KG1 (cell line): ENCODE measurements at places on chromosomes 6 and 20.

GRCh38 chr20:41655962-41656618, 37.9 kb upstream of the CHD6 start:
- no peak for DNase-seq

DNA sequence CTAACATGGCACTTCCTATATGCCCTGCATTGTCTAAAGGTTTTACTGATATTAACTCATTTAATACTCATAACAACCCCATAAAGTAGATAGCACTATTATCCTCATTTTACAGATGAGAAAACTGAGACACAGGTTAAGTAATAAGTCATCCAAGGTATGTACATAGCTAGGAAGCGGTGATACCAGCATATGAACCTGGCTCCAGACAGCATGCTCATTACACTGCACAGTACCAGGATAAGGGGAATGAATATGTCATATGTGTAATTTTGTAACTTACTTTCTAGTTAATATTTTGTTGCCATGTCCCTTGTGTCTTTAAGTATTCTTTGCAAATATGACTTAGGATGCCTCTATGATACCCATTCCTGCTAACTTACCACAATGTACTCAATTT, 53.2 kb upstream of the PBOV1 start:
- no peak for DNase-seq

DNA sequence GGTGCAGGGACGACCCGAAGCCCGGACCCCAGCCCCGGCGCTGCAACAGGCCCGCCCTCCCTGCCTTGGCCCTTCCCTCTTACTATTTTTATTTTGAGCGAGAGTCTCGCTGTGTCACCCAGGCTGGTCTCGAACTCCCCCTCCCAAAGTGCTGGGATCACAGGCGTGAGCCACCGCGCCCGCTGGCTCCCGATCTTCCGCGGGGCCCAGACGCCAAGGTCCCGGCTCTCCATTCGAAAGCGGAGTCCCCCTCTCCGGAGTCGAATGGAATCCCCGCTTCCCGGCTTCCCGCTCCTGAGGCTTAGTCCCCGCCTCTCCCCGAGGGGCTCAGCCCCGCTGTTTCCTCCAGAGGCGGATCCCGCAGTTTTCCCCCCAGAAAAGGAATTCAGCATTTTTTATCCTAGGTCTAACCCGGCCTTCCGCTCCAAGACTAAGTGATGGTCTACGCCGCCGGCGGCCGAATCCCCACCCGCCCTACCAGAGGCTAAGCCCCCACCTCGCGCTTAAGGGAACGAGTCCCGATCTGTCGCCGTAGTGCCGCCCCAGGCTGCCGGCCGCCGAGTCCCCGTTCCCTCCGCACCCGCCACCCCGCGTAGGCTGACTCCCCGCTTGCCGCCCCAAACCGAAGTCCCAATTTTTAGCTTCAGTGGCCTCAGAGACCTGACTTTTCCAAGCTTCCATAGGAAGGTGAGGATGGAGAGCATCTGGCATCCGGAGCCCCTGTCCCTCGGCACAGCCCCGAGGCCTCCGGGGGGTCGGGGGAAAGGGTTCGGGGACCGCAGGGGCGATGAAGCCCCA, 11.5 kb upstream of the TMC2 start:
- no peak for DNase-seq

- DNase-seq: peak; percentile 8
These were observed 129.4 kb downstream of the IBTK start for GRCh38 chr6:82118150-82118562.

- no peak for DNase-seq
These were observed 159.0 kb downstream of the TRMT11 start for GRCh38 chr6:126145351-126145750.

DNA sequence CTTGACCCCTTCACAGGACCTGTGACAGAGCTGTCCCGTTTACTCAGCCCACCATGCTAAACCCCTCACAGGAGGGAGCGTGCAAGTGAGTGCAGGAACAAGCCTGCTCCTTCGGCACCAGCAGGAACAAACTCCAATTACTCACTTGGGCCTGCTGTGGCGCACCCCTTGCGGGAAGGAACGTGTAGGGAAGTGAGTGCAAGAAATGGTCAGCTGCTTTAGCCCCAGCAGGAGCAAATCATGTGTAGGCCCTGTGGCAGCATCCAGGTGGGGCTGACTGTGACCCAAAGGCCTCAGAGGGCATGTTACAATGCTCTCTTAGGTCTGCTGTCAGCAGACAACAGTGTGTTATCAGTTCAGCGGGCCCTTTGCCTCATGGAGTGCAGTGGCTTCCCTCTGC, 574.4 kb downstream of the PRKN start:
- DNase-seq: no peak

GRCh38 chr20:14830899-14831298, 493.5 kb upstream of the FLRT3 start:
- DNase-seq: no peak

DNA sequence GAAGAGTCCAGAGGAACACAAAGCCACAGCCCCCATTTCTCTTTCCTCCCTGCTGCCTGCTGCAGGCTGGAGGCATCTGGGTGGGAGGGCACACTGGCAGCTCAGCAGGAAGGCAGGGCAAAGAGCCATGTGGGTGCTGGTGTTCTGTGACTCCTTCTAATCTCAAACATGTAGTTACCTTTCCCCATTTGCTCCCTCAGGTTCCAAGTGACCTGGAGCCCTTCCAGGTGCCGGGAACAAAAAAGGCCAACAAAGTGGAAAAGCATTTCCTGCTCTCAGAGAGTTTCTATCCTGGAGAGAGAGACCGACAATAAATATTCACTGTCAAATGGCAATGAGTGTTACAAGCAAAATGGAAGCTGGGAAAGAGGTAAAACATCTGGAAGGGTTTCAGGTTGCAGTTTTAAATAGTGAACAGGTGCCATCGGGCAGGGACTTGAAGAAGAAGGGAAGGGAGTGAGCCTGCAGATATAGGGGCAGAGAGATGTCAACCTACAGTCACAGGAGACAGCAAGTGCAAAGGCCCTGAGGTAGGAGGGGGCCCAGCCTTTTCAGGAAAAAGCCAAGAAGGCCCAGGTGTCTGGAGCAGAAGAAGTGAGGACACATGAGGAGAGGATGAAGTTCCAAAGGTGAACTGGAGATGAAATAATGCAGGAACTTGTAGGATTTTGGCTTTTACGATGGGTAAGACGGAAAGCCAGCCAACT, 43.6 kb upstream of the IYD start:
- no peak for DNase-seq

GRCh38 chr6:157994125-157994795, 12.6 kb downstream of the SYNJ2 start:
- no peak for DNase-seq

DNA sequence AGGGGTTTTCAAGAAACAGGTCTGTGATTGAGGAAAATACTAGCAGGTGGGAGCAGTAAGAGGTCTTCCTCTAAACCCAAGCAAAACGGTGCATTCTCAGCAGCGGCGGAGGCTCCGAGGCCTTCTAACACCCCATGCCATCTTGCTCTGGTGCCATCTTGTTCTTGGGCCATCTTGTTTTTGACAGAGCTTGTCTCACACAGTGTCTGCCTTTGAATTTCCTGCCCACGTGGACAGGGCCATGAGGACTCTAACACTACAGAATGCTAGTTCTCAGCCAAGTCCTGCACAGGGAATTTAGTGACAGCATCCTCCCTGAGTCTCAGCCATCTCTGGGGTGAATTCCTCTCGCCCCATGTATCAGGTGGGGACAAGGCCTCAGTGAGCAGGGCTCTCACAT, 76.4 kb downstream of the PSMG4 start:
- DNase-seq: no peak

DNA sequence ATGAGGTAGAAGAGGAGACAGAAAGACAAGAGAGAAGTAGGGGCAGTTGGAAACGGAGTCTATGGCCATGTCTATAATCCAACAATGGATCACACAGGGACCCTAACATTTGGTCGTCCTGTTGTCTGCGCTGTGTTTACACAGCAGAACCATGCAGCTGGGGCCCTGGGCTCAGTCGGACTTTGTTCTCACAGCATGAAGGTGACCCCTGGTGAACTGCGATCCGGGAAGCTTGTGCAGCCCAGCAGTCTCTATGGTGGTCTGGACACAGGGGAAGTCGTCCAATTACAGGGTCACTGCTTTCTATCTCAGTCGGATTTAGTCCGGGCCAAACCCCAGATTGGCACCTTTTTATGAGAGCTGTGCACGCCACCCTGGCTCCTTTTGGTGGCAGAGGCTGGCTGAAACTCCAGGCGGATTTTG, 153.6 kb downstream of the FOXA2 start:
- DNase-seq: no peak

DNA sequence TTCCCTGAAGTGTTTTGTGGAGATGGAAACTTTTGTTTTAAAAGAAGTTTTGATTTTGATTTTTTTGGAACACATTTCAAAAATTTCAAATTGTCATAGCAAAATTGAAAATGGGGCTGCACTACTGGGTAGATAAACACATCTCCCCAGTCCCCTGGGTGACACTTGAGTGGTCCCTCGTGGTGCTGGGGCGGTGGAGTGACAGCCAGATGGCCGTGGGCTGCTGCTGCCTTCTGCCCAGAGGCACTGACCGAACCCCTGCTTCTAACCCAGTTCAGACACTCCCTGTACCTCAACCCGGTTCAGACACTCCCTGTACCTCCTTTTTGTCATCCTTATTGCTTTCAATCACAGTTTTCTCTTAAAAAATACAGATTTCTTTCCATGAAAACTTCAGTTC, 69.9 kb upstream of the SYNJ2 start:
- DNase-seq: no peak
